ENCODE measurements at places on chromosomes 5 and 9.

DNA sequence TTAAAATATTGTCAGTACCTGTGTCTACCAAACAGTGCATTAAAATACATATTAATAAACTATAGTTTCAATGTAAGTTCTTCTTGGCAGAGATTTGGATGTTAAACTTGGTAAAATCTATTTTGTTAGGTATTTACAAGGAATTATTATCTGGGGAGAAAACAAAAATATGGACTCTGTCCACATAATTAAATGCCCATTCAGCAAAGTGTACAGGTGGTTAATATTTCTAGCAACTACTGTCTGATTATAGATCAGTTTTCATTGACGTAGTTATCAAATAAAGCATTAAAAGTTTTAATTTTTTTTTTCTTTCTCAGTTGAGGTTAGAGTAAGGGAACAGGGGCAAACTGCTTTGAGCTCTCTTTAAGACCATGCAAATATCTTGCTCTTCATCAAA is 88.9 kb downstream of the NNT start:
- no peak for DNase-seq

GRCh38 chr9:95167998-95168397 is 149.5 kb downstream of the FANCC start:
- DNase-seq = peak; percentile 22

DNA sequence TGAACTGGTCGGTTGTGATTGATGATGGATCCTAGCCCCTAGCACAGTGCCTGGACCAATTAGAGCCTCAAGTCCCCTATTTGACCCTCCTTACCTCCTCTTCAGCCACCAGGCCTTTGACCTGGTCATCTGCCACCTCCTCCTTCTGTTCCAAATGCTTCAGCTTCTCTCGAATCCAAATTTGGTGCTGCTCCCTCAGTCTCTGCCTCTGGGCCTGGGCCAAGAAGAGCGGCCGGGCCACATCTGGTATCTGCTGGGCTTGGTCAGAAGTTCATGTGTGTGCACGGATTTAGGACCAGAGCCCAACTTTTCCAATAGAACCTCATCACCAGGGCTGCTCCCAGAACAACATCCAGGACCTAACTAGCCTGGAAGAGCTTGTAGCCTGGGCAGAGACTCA is 6.5 kb downstream of the SLC35A4 start:
- no peak for DNase-seq

GRCh38 chr9:128396970-128397613 is 23.6 kb upstream of the CERCAM start:
- no peak for DNase-seq

- no peak for DNase-seq
Observed at GRCh38 chr5:59393585-59394420, 499.7 kb downstream of the PDE4D start.

DNA sequence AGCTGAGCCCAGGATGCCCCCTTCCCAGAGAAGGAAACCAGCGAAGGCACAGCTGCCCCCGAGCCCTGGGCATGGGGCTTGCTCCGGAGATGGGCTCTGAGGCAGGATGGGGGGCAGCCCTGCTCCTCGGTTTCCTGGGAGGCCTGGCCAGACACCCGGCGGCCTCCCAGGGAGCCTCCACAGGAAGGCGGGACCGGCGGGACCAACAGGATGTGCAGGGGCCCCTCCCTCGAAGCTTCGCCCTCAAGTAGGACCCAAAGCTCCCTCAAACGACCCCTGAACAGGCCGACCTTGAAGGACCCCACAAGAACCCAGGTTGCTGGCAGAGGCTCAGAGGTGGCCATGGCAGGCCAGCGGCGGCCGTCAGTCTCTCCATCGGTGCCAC is 11.7 kb downstream of the EXD3 start:
- DNase-seq = no peak

DNA sequence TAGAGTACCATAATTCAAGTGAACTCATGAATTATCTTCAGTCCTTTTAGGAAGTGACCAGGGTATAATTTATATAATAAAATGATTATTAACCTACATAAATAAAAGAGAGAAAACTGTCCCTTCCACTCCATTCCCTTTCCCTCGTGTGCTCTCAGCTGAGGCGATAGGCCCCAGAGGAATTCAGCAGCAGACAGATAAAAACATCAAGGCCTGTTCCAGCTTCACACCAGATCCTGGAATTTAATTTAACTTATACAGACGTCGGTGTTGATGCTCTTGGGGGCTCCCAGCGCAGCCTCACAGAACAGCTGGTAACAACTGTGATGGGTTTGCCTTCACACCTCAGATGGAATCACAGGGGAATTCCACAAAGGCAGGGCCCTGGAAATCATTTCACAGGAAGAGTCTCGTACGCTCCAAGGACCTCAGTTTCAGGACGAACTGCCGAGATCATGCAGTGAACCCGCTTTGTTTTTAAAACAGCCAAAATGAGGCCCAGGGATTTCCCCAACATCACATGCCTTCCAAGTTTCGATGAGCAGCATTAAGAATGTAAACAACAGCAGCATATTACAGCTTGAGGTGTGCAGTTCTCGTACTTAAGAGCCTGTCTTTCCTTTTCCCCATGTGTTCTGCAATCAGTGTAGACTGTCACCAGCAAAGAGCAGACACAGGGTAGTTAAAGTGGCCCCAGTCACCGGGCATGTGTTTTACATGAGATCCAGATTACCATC is 73.6 kb upstream of the ALDH1B1 start:
- no peak for DNase-seq

DNA sequence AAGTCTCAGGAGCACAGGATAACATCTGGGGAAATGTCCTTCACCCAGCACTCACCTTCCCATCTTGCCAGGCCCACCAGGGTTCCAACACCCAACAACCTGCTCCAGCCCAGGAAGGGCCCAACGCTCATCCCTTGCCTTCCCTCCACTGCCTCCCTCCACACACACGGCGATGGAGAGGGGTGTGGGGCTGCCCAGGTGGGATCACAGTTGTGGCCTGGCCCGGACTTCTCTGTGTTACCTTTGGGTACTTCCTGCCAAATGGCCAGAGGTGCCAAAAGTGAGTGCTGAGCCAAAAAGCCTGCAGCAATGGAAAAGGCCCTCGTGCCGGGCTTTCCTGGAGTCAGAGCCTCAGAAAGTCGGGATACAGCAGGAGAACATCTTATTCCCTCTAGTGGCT is 15.6 kb upstream of the TDRD7 start:
- no peak for DNase-seq

GRCh38 chr9:98039607-98040017 is 16.9 kb upstream of the NANS start:
- no peak for DNase-seq

GRCh38 chr5:139181322-139181730 is 16.8 kb downstream of the SIL1 start:
- DNase-seq = no peak

GRCh38 chr5:175517824-175518450 is 39.6 kb downstream of the SFXN1 start:
- DNase-seq = peak; percentile 56

DNA sequence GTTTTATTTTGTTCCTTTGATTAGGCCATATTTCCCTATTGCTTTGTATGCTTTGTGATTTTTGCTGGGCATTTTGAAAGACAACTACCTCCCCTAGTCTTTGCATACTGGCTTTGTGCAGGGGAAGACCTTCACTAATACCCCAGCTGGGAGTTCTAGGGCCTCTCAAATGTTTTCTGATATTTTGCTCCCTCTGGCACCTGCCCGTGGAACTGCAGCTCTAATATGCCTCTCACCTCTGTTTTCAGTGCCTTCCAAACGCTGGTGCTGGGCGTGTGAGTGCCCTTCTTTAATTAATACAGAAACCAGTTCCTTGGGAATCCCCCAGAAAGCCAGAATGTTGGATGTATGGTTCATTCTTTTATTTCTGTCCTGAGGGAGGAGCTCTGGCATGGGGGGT is 204.5 kb downstream of the COMMD10 start:
- no peak for DNase-seq

DNA sequence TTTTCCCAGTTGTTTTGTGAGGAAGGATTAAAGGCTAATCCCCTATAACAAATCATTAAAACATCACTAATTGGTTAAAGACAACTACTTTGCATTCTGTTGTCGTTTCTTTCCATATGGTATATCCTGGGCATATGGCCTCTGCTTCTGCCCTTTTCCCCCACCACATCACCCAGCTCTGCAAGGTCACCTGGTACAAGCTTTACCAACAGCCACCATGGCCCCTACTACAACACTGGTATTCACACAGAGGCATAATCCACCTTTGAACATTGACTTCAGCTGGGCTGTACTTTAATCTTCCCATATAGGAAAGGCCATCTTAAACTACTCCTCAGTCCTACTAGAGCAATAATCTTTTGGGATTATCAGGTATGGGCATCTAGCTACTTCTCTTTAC is 866.1 kb downstream of the TLE4 start:
- DNase-seq = no peak

GRCh38 chr9:71479621-71480020 is 288.7 kb downstream of the CEMIP2 start:
- no peak for DNase-seq

- DNase-seq = peak; percentile 47
Observed at GRCh38 chr5:159163027-159163700, 46.2 kb downstream of the RNF145 start.

DNA sequence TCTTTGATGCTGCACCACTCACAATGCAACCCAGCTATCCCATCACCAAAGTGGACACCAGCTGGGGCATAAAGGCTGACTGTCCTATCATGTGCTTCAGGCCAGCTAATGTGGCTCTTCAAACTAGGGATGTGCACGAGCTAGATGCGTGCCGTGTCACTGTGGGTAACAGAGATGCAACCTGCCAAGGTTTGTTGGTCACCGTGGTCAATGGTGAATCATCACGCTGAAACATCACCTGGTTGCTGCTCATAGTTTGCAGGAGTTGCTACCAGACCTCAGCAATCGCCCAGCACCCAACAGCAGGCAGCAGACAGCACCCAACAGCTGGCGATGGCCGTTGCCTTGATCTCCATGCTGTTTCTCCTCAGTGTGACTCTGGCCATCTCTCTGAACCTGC is 2.1 kb upstream of the PCDHGA1 start:
- no peak for DNase-seq

DNA sequence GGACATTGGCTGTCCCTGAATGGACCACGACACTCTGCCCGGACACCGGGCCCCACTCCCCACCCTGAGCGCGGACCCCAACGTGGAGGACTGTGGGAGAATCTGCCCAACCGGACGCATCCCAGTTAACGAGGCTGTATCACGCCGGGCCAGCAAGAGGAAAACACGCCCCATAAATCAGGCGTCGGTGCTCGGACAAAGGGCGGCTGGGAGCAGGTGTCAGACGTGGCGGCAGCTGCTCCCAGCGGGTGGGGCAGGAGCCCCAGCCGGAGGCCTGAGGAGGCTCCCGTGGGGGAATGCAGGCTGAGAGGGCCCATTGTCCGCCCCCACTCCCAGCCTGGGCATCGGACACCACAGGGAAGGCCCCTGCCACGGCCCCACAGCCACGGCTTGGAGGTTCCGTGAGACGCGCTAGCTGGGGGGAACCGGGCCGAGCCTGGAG is 19.2 kb downstream of the NOTCH1 start:
- no peak for DNase-seq

GRCh38 chr5:147851578-147851977 is 20.1 kb upstream of the SPINK1 start:
- no peak for DNase-seq

- DNase-seq = no peak
Observed at GRCh38 chr5:137598399-137598798, 99.3 kb upstream of the SPOCK1 start.

- no peak for DNase-seq
Observed at GRCh38 chr5:121834021-121834420, 17.7 kb upstream of the FTMT start.

DNA sequence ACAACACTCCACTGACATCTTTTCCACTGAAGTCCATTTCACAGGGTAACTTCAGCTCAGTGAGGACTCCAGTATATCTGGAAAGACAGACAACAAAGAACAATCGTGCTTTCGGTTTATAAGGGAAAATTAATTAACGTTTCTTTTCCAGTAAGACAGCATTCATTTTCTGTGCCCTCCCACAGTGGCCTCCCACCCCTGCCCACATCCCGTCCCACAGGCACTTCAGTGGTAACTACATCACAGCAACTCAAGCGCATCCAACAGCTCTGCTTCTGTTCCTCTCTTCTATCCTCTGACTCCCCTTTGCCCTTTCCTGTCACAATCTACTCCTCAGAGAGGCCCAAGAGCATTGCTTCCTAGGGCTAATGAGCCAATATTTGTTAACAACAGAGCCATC is 40.3 kb downstream of the GLDC start:
- DNase-seq = no peak

- DNase-seq = no peak
Observed at GRCh38 chr9:5510360-5510931, at the start of gene PDCD1LG2. Gene PDCD1LG2 (plus strand): TSS chr9:5510531. CDS start chr9:5522547, 12,016 bp downstream.

DNA sequence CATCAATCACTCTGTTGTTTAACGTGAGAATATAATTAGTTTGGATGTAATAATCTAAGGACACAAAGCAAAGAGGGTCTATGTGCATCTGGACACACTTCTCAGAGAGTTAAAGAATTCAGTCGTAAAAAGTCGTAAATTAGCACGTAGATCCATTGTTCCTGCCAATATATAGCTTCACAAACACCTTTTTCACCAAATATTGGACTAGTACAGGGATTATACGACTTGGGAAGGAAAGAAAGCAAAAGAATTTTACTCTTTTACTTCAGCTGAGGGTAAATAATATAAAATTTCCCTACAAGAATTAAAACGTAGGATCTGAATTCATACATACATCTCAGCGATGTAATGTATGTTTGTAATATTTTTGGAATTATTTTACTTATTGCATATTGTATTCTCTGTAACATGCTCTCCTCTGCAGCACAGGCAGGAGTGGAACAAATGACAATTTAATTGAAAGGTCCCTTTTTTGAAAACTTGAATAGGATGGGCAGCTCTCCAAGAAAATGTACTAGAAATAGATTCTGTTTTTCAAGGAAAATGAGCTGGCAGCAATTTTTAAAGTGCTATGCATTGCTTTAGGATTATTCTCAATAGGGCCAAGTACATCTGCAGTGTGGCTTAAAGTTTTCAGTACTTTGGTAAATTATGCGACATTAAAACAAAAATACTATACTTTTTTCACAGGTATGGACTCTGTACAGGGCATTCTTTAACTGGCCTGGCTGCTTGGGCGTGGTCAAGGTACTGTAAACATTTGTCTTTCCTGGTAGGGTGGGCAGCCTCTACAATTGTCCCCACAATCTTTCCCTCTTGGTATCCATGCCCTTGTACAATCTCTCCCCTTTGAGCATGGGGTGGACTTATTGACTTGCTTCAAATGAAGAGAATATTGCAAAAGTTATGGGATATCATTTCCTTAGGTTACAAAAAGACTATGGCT is 39.7 kb upstream of the HSD17B4 start:
- DNase-seq = no peak
